Activated B cell treated with CpG ODN at 0.5 μM for 24 hours (primary cell): ENCODE measurements at places on chromosomes 2 and 18. TPM values are rescaled to one million over a fixed set of nuclear protein-coding genes. Genes with fewer than 3 reads are reported as not detected.

Gene SLC20A1
- total RNA-seq: 46.9 and 54.6 TPM in 2 replicates

DNA sequence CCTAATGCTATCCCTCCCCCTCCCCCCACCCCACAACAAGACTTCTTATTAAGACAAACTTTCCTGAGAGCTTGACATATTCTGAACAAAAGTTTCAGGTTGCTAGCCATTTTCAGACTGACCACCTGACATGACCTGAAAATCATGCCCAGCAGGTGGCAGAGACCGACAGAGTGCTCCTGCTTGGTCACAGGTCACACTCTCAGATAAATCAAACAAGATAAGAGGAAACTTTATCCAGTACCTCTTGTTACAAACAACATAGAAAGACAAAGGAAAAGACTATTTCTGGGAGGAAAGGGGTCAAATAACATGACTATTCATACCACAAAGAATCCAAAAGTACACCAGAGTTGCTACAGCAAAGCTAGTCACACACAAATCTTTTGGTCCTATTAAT is 107.4 kb downstream of the TMEM200C start:
- no peaks in the 10 kb centered on the region for H3K4me1 ChIP-seq
- DNase-seq: no peak

Gene THSD7B
- total RNA-seq: not detected in 2 replicates

DNA sequence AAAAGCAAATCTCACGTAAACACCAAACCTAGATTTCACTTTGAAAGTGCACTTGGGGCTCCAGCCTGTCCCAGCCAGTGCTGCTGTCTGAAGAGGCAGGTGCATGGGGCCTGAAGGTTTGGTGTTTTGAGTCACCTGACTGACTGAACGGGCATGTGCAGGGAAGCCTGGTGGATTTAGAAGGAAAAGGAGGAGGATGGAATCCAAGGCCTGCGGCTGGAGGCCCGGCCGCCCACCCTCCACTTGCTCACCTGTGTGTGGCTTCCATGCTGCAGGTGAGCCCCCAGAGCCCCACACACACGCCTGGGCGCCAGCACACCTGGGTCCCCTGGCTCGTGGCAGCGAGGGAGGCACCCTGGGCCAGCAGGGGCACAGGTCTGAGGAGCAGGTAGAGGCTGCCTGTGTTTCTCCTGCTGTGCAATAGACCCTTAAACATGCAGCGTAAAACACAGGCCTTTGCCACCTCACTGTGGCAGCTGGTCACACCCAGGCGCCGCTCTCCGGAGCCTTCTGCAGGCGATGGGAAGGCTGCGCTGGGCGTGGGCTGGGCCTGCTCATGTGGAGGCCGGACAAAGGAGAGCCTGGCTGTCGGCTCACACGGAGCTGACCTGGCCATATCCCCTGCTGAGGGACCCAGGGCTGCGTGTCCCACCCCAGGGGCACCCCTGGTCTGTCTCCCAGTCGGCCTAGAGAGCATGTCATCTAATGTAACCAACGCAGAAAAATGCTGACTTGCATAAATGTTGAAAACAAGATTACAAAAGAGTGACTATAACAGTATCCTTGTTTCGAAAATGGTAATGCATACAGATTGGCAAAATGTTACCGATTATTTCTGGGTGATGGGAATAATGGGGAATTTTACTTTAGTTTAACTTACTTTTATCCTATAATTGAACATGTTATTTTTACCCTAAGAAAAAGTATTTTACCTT is 71.3 kb downstream of the TMEM18 start:
- no peak overlapping the region for H3K4me3 ChIP-seq
- no peak overlapping the region for H3K27ac ChIP-seq

DNA sequence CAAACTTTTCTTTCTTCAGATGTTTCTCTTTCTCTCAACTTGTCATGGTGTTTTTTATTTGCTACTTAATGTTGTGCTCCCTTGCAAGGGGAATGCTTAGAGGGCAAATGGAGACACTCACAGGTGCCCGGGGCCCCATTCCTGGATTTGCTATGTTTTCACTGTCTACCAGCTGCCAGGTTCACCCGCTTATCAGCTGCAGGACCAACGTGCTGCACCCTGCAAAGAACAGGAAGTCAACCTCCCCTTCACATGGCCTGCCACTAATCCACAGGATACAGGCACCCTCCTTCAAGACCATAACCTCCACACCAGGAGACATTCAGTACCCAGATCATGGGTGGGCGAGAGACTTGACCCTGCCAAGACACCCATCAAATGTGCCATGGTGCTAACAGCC is 237.6 kb upstream of the STON1 start:
- peaks cover 28% of the 10 kb centered on the region for H3K4me1 ChIP-seq
- no peak for DNase-seq
- no peaks in the 10 kb centered on the region for H3K27me3 ChIP-seq
- peaks cover 7% of the 10 kb centered on the region for H3K36me3 ChIP-seq
- H3K27ac ChIP-seq: no peak overlapping the region
